Stimulated activated CD4-positive, alpha-beta T cell treated with anti-CD3 and anti-CD28 coated beads, Interleukin-4, amount 100 ng/mL, for 48 hours (primary cell): ENCODE measurements at places on chromosomes 16 and 17.

DNA sequence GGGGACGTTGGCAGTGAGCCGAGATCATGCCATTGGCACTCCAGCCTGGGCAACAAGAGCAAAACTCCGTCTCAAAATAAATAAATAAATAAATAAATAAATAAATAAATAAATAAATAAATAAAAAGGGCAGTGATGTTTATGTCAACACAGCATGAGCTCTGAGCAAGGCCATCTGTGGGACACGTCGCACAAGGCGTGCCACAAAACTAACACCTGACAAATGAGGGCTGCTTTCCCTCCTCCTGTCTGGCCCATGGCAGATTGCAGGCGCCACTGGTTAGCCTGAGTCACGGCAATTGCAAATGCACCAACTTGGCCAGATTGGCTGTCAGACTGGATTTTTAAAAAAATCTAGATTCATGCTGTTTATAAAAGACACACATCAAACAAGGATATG, 25.9 kb upstream of the SPNS3 start:
- no peak for DNase-seq

DNA sequence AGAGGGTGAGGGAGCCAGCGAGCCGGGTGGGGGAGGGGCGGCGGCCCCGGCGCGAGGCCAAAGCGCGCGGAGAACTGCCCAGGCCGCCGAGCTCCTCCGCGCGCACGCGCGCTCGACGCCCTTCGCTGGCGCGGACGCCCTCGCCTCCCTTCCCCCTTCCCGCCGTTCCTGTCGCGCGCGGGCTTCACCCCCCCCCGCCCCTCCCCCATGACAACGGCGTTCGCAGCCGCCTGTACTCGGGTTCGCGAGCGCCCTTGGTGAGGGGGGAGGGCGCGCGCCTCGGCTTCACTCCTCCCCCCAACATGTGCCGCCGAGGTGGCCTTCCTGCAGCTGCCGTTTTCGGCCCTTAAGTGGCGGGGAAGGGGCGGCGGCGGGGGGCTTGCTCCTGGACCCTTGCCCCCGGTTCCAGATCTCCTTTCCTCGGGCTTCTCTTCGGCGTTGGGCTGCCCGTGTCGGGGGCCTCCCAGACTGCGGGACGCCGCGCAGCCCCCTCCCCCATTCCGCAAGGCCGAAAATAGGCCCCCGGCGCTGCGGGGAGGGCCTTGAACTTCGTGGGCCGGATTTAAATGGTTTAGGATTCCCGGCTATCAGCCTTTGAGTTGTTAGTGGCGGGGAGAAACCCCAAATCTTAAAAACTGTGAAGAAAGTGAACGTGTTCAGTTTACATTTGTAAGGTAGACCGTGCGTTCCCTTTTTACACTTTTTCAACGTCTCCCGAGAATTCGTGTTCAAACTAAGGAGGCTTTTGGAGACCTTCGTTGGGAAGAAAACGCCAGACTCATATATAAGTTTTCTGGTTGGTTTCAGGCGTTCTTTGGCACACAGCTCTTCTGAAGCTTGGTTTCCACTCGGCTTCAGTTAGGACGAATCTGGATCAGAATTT, 653 bp downstream of the SRRM2 start:
- no peak for DNase-seq

- no peak for DNase-seq
Measured at GRCh38 chr17:58387834-58388233, 29.5 kb downstream of the RNF43 start.

DNA sequence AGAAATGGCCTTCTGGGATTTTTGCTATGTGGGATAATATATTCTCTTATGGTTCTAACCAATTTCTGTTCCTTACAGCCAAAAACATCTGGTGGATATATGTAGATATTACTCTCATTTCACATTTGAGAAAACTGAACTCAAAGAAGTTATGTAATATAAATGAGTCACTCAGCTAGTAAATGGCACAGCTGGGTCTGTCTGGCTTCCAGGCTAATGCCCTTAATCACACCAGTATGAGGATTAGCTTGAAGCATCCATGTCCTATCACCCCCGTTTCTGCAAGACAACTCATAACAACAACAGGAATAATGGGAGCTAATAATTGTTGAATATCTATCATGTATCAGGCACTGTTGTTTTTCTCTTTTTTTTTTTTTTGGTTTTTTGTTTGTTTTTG, 34.4 kb upstream of the USP7 start:
- no peak for DNase-seq

- DNase-seq = no peak
Measured at GRCh38 chr16:57284209-57284951, at the start of gene PLLP. Gene PLLP (minus strand): TSS chr16:57284672. CDS start chr16:57284540, 132 bp downstream.

GRCh38 chr17:76918811-76919210, 50.6 kb downstream of the MGAT5B start:
- no peak for DNase-seq

GRCh38 chr16:22189473-22190080, 16.5 kb upstream of the EEF2K start:
- no peak for DNase-seq

DNA sequence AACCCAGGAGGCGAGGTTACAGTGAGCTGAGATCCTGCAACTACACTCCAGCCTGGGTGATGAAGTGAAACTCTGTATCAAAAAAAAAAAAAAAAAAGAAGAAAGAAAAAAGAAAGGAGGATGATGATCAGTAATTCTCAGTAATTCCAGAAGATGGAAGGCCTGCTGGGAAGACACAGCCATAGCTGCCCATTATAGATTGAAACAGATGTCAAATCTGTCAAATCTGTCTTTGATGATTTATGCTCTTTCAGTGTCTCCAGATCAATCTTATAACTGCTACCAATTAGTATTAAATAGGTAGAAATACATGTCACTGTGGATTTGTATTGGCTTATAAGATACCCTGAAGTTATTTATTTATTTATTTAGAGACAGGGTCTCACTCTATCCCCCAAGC, 42.9 kb upstream of the CPPED1 start:
- DNase-seq = no peak

DNA sequence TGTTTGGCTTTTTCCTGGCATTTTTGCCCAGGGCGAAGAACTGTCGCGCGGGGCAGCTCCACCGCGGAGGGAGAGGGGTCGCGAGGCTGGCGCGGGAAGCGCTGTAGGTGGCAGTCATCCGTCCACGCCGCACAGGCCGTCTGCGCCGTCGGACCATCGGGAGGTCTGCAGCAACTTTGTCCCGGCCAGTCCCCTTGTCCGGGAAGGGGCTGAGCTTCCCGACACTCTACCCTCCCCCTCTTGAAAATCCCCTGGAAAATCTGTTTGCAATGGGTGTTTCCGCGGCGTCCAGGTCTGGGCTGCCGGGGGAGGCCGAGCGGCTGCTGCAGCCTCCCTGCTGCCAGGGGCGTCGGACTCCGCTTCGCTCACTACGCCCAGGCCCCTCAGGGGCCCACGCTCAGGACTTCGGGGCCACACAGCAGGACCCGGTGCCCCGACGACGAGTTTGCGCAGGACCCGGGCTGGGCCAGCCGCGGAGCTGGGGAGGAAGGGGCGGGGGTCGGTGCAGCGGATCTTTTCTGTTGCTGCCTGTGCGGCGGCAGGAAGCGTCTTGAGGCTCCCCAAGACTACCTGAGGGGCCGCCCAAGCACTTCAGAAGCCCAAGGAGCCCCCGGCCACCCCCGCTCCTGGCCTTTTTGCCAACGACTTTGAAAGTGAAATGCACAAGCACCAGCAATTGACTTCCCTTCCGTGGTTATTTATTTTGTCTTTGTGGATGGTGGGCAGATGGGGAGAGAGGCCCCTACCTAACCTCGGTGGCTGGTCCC, 2.3 kb upstream of the CBX4 start:
- DNase-seq = no peak

- no peak for DNase-seq
Measured at GRCh38 chr17:73940511-73940910, 263.0 kb upstream of the RPL38 start.

DNA sequence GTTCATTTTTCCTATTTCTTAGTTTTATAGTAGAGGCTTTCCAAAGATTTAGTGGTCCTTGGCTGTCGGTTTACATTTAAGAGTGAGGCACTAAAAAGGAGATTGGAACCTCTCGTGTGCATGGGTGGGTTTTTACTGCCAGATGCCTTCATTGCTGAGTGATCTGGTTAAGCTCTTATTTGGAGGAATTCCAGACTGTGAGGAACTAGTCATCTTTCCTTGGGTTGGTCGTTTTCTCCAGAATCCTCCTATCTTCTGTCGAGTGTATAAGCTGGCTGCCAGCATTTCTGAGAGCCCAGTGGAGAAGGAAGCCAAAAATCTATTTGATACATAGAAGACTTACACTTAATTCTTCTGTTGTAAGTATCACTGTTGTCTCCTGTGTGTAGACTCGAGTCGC, 22.6 kb downstream of the IST1 start:
- no peak for DNase-seq

DNA sequence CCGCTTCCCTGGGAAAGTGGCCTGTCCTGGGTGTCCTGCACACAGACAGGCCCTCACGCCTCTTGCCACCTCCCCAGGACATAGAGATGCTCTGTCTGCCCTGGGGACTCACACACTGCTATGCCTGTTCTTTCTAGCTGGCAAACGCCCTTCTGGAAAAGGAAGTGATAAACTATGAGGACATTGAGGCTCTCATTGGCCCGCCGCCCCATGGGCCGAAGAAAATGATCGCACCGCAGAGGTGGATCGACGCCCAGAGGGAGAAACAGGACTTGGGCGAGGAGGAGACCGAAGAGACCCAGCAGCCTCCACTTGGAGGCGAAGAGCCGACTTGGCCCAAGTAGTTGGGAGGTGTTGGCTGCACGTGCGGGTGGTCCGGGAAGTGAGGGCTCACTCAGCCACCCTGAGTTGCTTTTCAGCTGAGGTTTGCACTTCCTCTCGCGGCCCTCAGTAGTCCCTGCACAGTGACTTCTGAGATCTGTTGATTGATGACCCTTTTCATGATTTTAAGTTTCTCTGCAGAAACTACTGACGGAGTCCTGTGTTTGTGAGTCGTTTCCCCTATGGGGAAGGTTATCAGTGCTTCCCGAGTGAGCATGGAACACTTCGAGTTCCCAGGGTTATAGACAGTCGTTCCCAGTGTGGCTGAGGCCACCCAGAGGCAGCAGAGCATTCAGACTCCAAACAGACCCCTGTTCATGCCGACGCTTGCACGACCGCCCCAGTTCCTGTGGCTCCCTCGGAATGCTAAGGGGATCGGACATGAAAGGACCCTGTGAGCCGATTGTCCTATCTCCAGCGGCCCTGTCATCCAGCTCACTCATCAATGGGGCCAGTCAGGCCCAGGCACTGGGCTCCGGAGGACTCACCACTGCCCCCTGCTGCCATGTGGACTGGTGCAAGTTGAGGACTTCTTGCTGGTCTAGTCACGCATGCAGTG, 3.5 kb upstream of the RPL13 start:
- DNase-seq = peak; percentile 87

DNA sequence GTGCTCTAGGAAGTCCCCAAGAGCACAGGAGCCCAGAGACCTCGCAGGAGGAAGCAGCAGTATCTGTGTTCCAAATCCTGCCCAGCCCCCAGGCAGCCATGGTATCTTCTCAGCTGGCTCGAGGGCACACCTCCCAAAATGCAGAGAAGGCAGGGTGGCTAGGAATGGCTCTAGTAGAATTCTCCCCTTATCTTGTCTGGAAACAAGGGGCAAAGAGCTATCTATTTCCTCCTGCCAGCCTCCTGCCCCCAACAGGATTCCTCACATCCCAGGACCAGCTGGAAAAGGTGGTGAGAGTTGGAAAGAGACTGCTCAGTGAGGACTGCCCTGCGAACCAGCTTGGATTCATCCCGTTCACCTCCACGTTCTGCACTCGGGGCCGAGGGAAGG, 8.6 kb upstream of the TSPOAP1 start:
- DNase-seq = peak; percentile 42

- peak; percentile 28 for DNase-seq
Measured at GRCh38 chr17:66364508-66364907, 62.1 kb downstream of the PRKCA start.

DNA sequence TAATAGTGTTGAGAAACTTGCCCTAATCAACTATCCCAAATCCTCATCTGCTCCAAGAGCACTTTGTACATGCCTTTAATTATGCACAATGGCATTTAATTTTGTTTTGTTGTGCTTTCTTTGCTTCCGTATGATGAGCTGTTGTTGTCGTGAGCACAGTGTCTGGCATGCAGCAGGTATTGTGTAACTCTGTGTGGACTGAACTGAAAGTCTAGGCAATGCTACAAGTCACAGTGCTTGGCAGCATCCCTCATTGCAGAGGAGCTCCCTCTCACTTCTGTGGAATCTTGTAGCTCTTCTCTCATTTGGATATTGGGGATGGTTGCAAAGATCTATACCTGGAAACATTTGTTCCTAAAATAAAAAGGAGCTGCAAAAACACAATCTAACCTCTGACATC, 502.2 kb upstream of the CA10 start:
- no peak for DNase-seq

GRCh38 chr16:67509016-67509415, 19.6 kb upstream of the RIPOR1 start:
- no peak for DNase-seq

GRCh38 chr17:21298983-21299519, 14.5 kb downstream of the MAP2K3 start:
- DNase-seq = no peak

- DNase-seq = no peak
Measured at GRCh38 chr16:79390481-79391051, 210.0 kb downstream of the MAF start.

DNA sequence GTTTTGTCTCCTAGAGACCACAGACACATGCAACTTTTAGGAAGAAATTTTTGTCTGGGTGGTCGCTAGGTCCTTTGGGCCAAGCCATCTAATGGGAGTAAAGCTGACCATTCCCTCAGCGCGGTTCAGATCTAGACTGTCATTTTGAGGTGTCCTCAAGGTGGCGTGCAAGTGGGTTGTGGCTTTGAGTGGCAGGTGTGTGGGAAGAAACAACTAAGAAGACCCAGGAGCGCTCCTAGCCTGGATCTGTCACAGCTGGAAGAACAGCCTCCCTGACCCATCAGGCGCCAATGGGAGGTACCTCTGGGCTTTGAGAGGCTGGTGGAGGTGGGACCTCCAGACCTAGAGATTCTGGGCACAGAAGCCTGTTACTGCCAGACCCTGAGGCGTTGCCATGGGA, 645.1 kb downstream of the KCNJ18 start:
- no peak for DNase-seq

DNA sequence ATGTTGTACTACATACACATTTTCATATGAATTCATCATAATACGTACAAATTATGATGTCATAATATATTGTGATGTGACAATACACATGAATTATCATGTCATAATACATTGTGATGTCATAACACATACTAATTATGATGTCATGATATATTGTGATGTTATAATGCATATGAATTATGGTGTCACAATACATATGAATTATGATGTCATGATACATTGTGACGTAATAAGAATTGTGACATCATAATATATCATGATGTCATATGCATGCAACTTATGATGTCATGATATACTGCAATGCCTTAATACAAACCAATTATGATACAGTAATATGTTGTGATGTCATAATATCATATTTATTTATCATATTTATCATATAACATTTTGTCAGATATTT, 2074.3 kb downstream of the TP53TG3F start:
- DNase-seq = no peak

DNA sequence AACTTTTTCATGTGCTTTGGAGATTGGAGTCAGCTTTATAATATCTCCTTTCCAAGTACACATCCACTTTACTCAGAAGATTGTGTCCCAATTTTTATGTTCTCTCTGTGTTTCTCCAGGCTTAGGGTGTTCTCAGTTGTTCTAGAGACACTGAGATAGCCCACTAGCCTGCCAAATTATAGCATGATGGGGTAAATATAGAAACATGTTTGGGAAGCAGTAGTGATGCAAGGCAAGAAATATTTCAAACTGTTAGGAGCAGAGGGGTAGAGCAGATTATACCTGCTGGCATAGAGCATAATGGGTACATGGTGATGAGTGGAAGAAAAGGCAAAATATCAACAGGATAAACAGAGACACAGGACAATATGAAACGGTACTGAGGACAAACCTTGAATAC, 12.4 kb downstream of the SLFN11 start:
- DNase-seq = no peak

- DNase-seq = peak; percentile 7
Measured at GRCh38 chr17:20896153-20896649, 146.6 kb downstream of the USP22 start.
